ENCODE measurements at places on chromosomes 11 and 22.

DNA sequence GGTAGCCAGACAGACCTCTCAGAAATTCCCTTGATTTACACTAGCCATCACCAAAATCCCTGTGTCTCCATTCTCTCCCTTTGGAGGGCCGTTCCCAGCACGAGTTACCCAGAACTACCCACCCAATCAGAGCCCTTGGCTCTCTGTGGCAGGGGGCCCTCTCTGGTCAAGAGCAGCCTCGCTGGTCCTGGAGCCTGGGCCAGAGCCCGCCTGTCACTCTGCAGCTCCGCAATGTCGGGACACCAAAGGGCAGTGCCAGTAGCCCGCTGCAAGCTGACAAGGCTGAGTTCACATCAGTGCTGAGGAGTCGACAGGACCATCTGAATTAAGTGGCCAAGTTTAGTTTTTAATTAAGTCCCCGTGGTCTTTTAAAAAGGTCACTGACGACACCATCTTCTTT is 241.6 kb downstream of the ST3GAL4 start:
- no peak for DNase-seq

- no peak for DNase-seq
These were observed 1.9 kb downstream of the OR52M1 start for GRCh38 chr11:4546878-4547277.

DNA sequence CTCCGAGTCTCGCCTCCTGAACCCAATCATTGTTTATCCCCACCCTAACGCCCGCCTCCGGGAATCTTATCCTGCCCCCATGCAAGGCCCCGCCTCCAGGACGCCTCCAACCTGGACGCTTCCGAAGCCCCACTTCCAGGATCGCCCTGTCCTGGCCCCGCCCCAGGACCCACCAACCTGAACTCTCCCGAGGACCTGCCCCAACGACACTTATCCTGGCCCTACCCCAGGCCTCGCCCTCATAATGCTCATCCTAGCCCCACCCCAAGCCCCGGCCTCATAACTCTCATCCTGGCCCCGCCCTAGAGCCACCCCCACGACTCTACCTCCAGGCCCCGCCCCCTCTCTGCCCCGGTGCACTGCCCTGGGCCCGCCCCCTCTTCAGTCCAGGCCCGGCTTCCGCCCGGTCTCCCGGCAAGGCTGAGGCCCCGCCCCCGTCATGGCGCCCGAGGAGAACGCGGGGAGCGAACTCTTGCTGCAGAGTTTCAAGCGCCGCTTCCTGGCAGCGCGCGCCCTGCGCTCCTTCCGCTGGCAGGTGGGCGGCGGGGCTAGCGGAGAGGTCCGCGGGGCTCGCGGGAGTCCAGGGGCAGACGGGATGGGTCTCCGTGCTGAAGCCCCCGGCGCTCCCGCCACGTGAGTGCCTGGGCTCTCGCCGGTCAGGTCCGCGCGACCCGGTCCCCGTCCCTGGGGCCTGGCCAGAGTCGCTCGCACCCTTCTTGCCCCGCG is 45.7 kb upstream of the DEFB108B start:
- DNase-seq, result peak; percentile 91

GRCh38 chr11:104584823-104585222 is 313.4 kb downstream of the CASP12 start:
- DNase-seq, result no peak

- no peak for DNase-seq
These were observed 19.8 kb downstream of the ARL14EP start for GRCh38 chr11:30342736-30343166.

DNA sequence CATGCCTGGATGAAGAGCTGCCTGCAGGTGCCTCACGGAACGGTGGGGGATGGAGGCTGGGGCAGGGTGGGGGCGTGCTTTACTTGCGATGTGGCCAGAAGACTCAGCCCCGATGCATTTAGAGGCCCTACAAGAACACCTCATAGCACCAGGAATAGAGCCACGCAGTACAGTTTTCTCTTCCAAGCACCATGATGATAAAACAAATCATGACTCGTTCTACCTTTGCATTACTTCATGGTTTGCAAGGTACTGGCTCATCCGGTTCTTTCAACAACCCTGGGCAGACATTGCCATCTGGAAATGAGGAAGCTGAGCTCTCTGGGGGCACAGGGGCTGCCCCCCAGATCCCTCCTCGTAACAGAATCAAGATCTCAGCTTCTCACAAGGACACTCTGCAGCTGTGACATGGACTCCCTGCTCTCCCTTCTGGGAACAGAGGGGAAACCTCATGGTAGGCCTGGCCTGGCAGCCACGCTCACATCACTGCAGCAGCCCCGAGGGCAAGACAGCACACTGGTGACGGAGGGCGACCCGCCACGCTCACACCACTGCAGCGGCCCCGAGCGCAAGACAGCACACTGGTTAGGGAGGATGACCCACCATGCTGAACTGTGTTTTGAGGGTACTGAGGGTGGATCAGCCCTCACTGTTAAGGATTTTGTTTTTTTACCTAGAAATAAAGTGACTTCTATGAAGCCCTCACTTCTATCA is 46.9 kb downstream of the PHF21B start:
- no peak for DNase-seq

DNA sequence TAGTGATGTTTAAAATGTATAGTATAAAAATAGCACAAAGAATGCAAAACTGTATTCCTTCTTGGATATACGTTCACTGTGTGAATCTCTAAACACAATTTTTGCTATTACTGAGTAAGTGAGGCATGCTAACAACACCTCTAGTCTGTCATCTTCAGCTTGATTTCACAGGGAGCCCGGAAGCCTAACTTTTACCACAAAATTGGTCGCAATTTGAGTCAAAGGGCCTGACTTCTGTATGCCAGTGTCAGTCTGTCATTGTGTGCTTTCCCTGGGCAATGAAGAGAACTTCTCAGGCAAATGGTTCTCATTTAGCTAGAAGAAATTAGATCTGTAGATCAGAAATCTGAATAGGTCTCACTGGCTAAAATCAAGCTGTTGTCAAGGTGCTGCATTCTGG is 1059.5 kb downstream of the FAM181B start:
- DNase-seq, result no peak

DNA sequence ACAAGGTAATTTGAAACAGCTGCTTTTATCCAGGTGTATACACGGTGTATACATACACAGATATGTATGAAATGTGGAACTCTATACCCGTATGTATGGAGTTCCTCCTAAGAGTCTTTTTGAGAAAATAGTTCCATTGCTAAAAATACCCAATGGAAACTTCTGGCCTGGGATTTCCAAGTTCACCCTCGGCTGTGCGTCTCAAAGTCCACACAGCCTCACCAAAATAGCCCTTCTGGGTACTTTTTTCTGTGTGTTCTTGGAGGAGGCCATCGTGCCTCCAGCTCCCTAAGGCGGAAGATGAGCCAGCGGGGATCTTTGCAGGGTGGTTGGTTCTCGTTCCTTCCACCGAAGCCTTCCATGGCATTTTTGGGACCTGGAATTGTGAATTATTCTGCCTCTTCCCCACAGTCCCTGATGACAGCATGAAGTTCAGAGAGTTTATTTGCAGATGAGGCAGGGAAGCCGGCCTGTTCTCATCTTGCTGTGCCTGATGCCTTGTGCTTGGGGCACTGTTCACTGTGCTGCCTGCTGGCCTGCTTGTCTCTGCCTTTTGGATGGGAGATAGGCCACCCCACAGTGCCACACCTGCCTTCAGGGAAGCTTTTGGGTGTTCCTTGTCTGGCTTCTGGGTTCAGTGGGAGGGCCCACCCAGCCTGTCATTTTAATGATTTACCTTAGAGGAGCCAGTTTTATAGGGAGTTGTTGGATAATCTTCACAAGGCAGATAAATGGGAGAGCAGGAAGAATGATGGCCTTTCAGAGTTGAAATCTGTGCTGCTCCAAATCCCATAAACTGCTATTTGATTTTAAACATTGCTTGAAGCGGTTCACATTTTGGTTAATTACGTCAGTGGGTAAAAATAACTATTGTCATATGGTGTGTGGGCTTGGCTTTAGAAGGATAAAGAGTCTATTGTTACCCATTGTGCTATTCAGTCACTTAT is 112.7 kb upstream of the OR4B1 start:
- DNase-seq, result no peak

DNA sequence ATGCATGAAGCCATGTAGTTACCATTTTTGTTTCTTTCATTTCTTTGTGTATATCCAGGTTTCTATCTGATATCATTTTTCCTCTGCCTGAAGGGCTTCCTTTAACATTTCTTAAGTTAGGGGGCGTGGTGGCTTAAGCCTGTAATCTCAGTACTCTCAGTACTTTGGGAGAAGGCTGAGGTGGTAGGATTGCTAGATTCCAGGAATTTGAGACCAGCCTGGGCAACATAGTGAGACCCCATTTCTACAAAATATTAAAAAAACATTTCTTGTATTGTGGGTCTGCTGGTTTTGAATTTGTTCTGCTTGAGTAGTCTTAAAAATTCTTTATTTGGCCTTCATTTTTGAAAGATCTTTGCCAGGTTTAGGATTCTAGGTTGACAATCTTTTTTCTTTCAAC is 5.5 kb upstream of the PACS1 start:
- no peak for DNase-seq

DNA sequence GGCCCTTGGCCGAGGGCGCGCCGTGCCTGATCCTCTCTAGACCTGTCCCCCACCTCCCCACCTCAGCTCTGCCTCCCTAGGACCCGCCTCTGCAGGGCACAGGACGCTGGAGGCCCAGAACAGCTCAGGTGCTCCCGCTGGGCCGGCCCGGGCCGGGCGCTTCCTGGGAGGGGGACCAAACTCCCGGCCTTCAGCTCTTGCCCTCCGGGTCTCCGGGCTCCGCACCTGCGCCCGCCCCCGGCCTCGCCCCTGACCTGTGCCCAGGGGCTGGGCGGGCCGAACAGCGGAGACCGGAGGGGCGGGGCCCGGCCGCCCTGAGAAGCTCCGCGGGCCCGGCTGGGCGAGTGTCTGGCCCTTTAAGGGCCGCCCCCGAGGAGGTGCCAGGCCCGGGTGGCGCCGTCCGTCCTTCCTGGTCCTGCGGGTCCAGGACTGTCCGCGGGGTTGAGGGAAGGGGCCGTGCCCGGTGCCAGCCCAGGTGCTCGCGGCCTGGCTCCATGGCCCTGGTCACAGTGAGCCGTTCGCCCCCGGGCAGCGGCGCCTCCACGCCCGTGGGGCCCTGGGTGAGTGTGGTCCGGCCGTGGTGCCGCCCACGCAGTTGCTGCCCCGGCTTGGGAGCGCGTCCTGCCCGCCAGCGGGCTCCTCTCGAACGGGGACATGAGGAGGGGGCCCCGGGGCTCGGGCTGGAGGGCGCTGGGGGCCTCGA is at the start of gene SSH3:
TSS of gene SSH3 (plus strand) at position 399 of the 703 bp plus-strand sequence. CDS start at position 495, 96 bp downstream.
- DNase-seq, result peak; percentile 24

DNA sequence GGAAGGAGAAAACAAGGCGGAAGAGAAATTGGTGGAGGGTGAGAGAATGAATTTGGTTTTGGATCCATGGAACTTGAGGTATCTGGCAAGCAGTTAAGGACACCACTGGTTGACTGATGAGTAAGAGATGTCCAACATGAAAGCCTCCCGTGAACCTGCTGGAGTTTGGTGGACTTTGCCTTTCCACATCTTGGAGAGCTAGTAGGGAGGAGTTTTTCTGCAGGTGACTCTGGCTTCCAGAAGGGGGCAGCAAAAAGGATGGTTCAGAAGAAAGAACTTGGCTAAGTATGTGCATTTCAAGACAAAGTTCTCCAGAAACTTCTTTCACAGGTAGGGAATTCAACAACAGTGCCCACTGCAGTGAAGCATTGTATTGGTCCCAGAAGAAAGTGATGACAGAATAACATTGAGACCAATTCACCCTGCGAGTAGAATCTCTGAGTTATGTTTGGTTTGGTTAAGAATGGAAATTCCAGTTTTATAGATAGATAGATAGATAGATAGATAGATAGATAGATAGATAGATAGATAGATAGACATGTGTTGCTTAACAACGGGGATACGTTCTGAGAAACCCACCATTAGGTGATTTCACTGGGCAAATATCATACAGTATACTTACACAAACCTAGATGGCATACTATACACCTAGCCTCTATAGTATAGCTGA is 28.5 kb downstream of the DCDC1 start:
- no peak for DNase-seq

- DNase-seq, result no peak
These were observed 7.6 kb upstream of the CDC42EP1 start for GRCh38 chr22:37552524-37553163.

- DNase-seq, result no peak
These were observed 26.4 kb downstream of the KCNQ1 start for GRCh38 chr11:2471048-2471803.

- DNase-seq, result no peak
These were observed 17.5 kb downstream of the CTTN start for GRCh38 chr11:70415642-70416395.

GRCh38 chr11:57499983-57500461 is 15.5 kb downstream of the SLC43A1 start:
- DNase-seq, result no peak

- no peak for DNase-seq
These were observed 18.4 kb upstream of the TLCD5 start for GRCh38 chr11:120306519-120307242.

- DNase-seq, result no peak
These were observed 650 bp upstream of the NUP50 start for GRCh38 chr22:45163099-45163450.

GRCh38 chr11:84455691-84456090 is 1169.5 kb upstream of the CCDC90B start:
- DNase-seq, result no peak

DNA sequence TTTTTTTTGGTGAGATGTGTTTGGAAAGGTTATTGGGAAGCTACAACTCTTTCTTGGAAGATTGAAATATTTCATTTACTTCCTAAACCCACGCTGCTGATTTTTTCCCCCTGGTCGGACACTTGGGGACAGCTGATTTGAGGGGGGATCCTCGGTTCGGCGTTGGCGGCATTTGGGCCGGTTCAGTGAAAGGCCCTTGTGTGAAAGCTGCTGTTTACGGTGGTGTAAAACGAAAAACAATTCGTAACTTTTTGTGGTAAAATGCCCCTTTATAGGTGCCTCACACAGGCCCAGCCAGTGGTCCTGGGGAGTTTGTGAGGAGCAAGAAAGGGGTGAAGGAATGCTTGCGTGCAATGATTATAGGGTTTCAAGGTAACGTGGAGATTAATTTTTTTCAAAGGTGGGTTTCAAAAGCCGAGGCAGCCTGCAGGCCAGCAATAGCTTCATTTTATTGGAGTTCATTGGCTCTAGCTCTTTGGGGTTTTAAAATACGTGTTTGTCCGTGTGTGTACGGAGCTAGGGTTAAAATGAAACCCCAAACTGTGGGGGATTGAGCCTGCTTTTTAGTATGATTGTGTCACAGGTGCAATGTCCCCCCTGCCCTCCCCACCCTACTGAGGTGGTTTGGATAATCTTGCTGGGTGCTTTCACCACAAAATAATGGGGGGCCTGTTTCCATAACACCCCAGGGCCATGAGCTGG is 77.2 kb upstream of the PPARA start:
- DNase-seq, result no peak

DNA sequence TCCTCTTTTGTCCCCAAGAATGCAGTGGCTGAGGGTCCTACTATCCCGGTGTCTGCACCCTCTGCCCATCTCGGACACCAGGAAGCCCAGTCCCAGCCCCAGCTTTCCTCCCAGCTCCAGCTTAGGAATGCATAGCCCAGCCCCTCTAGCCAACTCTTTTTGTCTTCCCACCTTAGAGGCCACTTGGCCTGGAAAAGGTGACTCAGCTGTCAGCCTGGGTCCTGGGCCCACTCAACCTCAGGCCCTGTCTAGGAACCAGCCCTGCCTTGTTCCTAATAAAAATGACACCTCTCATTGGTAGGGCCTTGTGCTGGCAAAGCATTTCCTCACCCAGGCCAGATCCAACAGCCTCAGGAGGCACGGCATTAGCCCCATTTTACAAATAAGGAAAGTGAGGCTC is 28.2 kb downstream of the PDE2A start:
- no peak for DNase-seq
